ENCODE measurements at places on chromosomes 5 and 9.
A peak's percentile ranks its signal among the peaks of the same experiment; 100 is the strongest.

DNA sequence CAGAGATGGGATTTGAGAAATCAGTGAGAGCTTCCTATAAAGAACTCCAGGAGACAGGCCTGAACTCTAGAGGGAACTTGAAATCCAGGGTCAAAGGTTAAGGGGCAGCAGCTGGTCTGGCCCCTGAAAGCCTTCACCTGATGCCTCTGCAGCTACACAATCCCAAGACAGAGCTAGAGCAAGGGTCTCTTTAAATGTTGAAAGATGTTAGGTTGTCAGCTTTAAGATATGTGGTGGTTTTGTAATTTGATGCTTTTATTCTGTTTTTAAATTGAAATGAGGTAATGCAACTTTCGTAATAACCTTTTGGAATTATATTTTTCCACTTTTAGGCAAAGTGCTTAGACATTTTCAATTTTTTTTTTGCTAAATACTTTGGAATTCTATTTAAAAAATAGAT lies 2.4 kb downstream of the SOWAHA start:
- no peak for DNase-seq

DNA sequence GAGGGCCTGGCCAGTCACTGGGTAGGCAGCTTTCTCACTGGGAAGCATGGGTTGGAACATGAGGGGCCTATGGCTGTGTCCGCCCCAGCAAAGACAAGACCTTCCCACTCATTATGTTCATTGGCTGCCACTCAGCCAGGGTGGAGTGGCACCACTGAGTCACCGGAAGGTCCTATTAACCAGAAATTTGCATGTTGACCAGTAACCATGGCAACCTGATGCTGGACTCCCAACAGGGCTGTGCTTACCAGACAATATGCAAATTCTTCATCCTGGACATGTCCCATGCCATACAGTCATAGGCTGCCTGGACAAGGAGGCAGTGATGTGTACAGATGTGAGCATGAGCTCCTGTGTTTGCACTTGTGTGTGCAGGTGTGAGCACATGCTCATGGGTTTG lies 66.7 kb downstream of the PSD2 start:
- no peak for DNase-seq

DNA sequence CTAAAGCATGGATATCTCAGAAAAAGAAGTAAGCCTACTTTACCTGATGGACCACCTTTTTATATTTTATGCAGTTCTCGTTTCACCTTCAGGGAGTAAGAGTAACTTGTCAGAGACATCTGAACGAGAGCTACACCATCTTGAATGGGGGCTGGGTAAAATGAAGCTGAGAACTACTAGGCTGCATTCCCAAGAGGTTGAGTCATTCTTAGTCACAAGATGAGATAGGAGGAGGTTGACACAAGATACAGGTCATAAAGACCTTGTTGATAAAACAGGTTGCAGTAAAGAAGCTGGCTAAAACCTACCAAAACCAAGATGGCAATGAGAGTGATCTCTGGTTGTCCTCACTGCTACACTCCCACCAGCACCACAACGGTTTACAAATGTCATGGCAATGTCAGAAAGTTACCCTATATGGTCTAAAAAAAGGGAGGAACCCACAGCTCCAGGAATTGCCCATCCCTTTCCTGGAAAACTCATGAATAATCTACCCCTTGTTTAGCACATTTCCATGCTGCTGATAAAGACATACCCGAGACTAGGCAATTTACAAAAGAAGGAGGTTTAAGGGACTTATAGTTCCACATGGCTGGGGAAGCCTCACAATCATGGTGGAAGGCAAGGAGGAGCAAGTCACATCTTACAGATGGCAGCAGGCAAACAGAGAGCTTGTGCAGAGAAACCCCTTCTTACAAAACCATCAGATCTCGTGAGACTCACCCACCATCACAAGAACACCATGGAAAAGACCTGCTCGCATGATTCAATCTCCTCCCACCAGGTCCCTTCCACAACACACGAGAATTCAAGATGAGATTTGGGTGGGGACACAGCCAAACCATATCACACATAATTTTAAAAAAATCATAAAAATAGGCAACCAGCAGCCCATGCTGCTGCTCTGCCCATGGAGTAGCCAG lies 62.5 kb downstream of the GIN1 start:
- DNase-seq = no peak

DNA sequence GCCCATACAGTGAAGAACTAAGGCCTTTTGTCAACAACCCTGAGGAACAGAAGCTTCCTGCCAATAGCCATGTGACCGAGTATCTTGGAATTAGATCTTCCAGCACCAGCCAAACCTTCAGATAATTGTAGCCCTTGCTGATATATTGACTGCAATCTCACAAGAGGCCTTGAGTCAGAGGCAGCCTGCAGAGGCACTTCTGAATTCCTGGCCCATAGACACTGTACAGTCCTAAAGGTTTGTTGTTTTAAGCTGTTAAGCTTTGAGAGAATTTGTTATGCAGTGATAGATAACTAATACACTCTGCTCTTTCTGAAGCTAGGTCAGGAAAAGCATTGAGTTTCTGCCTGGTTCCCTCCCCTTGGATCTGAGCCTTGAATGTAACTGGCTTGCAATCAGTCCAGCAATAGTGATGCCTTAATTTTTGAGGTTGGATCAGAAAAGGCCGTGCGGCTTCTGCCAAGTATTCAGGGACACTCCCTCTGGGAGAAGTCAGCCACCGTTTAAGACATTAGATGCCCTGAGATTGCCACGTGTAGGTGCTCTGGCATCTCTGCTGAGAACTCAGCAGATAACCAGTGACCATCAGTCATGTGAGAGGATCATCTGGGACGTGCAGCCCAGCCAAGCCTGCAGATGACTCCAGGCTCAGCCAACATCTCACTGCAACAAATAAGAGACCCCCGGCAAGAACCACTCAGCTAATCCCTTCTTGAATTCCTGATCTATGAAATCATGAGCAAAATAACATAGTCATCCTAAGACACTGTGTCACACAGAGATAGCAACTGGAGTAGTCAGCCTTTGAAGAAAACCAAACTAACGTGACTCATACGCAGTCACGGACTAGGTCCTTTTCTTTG lies 126.8 kb upstream of the STC2 start:
- no peak for DNase-seq

- DNase-seq = no peak
These were observed 48.1 kb upstream of the PCSK1 start for GRCh38 chr5:96481009-96481786.

- no peak for DNase-seq
These were observed 27.2 kb upstream of the NOTCH1 start for GRCh38 chr9:136572828-136573625.

DNA sequence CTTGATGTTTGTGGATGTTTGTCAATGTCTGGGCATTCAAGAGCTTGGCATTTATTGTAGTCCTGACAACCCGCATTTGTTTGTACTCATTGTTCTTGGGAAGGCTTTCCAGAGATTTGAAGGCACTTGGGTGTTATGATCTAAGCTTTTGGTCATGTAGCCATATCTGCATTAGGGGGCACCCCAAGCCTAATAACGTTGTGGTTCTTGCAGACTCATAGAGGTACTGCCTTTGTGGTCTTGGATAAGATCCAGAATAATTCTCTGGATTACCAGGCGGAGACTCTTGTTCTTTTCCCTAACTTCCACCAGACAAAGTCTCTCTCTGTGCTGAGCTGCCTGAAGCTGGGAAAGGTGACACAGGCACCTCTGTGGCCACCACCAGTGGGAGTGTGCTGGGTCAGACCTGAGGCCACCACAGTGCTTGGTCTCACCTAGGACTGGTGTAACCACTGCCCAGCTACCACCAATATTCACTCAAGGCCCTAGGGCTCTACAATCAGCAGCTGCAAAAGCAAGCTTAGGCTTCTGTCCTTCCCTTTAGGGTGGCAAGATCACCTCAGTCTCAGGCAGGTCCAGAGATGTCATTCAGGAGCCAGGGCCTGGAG lies 144.4 kb upstream of the TAS2R1 start:
- DNase-seq = no peak

DNA sequence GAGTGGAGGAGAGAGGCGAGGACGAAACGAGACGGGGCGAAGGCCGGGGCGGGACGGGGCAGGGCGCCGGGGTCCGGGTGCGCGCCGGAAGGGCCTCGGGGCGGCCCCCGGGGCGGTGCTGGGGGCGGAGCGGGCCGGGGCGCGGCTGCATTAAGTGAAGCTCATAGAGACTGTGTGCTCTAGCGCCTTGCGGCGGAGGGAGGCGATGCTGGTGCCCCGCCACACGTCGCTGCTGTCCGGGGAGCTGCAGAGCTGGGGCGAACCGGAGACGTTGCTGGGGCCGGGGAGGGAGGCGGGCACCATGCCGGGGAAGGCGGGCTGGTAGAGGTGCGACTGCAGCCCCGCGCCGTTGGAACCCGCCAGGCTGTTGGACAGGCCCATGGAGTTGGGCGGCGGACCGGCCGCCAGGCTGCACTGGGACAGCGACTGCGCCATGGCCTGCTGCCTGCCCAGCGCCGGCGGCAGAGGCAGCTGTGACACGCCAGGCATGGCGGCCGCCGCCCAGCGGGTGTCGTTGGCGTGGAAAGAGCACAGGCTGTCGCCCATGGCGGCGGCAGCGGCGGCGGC lies 8.3 kb downstream of the OTP start:
- peak; percentile 37 for DNase-seq

DNA sequence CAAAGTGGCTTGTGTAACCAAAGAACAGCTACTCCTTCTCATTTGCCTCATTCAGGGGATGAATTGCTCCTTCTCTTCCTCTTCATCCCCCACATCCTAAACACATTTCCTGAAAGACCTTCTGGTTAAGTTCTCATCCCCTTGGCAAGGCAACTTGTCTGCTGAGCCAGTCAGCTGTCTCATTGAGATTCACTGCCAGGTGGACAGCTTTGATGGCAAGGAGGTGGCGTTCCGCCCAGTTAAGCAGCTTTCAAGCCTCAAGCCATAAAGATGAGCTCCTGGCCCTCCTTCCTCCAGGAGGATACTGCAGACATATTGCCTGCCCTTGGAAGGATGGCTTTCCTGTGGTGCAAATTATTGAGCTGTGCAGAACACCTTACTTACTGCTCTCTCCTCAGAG lies 448.6 kb upstream of the MPDZ start:
- DNase-seq = no peak

DNA sequence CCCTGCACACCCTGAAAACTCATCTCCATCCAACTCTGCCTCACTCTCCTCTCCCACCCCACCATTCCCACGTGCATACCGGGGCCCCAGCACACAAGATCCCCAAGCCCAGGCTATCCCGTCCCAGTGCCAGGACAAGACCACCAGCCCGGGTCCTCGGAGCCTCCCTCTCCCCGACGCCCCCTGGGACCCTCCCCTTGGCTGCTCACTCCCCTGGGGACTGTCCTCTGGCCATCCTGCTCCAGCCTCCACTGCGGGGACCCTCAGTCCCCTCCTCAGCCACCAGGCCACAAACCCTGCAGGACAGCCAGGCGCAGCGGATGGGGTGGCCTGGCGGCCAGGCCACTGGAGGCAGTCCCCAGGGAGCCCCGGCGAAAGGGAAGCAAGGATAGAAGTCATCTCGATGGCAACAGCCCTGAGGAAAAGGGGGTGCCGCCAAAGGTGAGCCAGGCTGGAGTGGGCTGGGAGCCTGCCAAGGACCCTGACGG lies 62.8 kb downstream of the C9orf50 start:
- DNase-seq = no peak

- DNase-seq = no peak
These were observed 10.7 kb downstream of the SLC25A25 start for GRCh38 chr9:128078504-128079434.

- no peak for DNase-seq
These were observed 2.3 kb downstream of the C9orf72 start for GRCh38 chr9:27571011-27571410.

GRCh38 chr5:155529362-155529761 lies 515.8 kb downstream of the KIF4B start:
- DNase-seq = no peak
